Naive thymus-derived CD8-positive, alpha-beta T cell (primary cell): ENCODE measurements at places on chromosomes 4 and X.

DNA sequence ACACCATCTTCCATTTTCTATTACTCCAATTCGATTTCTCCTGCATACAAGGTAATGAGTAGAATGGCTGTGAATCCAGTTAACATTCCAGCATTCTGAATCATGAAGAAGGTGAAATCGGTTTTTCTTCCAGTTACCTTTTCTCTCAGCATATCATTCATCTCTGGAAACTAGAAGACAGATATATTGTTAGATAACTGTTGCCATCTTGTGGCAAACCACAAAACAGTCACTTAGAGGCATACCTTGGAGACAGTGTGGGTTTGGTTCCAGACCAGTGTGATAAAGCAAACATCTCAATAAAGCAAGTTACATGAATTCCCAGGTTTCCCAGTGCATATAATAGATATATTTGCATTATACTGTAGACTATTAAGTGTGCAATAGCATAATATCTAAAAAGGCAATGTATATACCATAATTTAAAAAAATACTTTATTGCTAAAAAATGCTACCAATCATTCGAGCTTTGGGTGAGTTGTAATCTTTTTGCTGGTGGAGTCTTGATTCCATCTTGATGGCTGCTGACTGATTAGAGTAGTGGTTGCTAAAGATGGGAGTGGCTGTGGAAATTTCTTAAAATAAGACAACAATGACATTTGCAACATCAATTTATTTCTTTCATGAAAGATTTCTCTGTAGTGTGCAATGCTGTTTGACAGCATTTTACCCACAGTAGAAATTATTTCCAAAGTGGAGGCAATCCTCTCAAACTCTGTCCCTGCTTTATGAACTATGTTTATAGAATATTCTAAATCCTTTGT lies 82.1 kb downstream of the SLC39A8 start:
- no peak for DNase-seq
- H3K27me3 ChIP-seq, result no peaks in the 10 kb centered on the region
- H3K4me3 ChIP-seq, result no peak overlapping the region
- H3K27ac ChIP-seq, result no peak overlapping the region
- H3K36me3 ChIP-seq, result peaks cover 4% of the 10 kb centered on the region
- no peaks in the 10 kb centered on the region for H3K4me1 ChIP-seq

- H3K36me3 ChIP-seq, result no peaks in the 10 kb centered on the region
- no peak overlapping the region for H3K27ac ChIP-seq
- H3K27me3 ChIP-seq, result no peaks in the 10 kb centered on the region
- H3K4me3 ChIP-seq, result no peak overlapping the region
Observed at GRCh38 chr4:2436761-2437474, 18.2 kb downstream of the CFAP99 start.

- H3K36me3 ChIP-seq, result no peaks in the 10 kb centered on the region
- H3K4me1 ChIP-seq, result no peaks in the 10 kb centered on the region
- H3K27ac ChIP-seq, result no peak overlapping the region
- H3K27me3 ChIP-seq, result peaks cover 6% of the 10 kb centered on the region
- H3K4me3 ChIP-seq, result no peak overlapping the region
Observed at GRCh38 chr4:13821522-13821921, 194.0 kb upstream of the BOD1L1 start.

GRCh38 chr4:90137555-90137954 lies 10.4 kb downstream of the CCSER1 start:
- H3K4me1 ChIP-seq, result no peaks in the 10 kb centered on the region
- DNase-seq, result no peak
- H3K27me3 ChIP-seq, result peaks cover 3% of the 10 kb centered on the region
- H3K4me3 ChIP-seq, result no peak overlapping the region
- H3K36me3 ChIP-seq, result no peaks in the 10 kb centered on the region

DNA sequence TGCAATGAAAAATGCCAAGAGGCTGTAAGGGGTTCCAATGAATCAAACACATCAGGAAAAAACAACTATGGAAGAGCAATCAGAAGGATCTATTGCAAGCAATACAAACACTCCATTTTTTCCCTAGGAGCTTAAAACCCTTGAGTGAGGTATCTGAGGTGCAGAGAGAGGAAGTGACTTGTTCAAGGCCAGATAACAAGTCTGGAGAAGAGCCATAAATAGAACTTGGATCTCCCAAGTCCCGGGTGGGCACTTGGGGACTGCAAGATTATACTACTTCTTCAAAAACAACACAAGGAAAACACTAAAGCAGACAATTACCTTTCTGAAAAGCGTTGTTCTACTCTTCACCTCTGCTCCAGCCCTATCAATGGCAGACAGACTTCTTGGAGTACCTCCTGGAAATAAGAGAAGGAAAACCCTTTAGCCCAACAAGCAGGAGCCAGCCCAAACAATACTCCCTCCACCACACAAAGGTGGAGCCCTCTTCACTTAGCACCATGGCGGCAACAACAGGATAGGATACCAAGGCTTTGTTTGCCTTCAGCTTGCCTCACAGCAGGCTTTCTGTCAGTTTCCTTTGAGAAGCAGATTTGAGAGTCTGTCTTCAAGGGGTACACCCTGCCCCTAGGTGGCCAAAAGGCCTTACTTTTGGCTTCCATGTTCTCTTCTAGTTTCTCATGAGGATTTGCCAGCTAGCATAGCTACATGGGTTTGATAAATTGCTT lies 26.0 kb downstream of the AIFM1 start:
- no peaks in the 10 kb centered on the region for H3K27me3 ChIP-seq
- H3K4me3 ChIP-seq, result no peak overlapping the region
- H3K36me3 ChIP-seq, result no peaks in the 10 kb centered on the region
- no peaks in the 10 kb centered on the region for H3K4me1 ChIP-seq
- no peak for DNase-seq
- no peak overlapping the region for H3K27ac ChIP-seq
